Stromal cell of bone marrow (primary cell): ENCODE measurements at places on chromosomes 3 and 15.
A peak's percentile ranks its signal among the peaks of the same experiment; 100 is the strongest.

- DNase-seq = no peak
Observed at GRCh38 chr3:38890426-38890825, 74.4 kb upstream of the SCN10A start.

GRCh38 chr15:25710184-25710583, 152.9 kb downstream of the ATP10A start:
- DNase-seq = no peak

DNA sequence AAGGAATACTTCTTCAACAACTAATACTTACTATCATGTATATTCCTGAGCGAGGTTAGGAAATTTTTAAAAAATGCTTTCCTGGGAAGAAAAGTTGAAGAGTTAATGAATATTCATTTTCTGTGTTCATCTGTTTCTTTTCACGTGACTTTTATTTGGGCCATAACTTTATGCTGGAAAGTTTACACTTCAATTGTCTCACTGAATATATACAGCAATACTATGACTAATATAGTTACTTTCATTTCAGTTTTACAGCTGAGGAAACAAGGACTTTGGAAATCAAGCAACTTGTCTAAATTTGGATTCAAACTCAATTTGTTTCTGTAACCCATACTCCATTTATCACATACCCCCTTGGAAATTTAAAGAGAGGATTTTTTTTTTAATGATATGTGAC, 894.2 kb downstream of the ROBO1 start:
- DNase-seq = no peak

DNA sequence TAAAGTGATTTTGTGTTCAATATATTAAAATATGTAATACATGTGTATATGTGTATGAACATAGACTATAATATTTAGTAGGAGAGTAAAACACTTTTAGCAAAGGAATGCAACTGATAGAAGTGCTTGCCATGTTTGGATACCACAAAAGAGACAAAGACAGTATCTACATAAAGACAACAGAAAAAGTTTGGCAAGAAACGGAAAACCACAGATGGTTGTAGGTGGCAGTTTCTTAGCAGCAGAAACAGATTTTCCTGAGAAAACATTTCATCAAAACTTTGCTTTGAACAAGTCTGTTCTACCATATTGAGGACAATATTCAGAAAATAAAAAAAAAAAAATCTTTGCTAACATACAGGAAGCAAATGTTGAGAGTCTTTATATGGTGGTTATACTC, 1560.4 kb upstream of the GBE1 start:
- DNase-seq = no peak

DNA sequence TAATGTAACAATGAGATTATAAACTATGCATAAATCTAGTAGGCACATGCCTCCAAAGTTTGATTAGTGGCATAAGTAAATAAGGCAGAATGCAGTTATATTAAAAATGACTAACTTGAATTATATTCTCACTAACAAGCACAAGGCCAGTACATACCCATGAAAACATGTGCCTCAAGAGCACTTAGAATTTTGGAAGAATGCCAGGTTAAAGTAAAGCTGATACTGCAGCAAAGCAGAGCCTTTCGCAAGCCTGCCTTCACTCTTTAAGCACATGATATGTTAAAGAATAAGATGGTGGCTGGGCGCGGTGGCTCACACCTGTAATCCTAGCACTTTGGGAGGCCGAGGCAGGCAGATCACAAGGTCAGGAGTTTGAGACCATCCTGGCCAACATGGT, 49.0 kb downstream of the KBTBD12 start:
- no peak for DNase-seq

DNA sequence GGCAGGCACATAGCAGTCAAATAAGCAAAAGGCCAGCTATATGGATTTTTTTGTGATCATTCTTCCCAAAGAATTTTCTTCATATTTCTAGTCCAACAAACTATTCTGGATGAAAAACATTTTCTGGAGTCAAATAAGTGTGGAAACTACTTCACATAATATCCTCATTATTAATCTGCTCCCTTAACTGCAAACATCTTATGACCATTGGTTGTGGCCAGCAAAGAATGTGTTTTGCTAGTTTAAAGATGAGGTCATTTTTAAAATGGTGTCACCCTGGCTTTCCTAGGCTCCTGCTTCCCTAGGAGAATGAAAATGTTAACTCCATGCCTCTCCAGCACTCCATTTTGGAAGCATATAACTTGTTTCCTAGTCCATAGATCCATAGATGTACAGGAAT, 118.8 kb downstream of the SST start:
- DNase-seq = peak; percentile 21
